ENCODE measurements at places on chromosomes 6 and 20.

DNA sequence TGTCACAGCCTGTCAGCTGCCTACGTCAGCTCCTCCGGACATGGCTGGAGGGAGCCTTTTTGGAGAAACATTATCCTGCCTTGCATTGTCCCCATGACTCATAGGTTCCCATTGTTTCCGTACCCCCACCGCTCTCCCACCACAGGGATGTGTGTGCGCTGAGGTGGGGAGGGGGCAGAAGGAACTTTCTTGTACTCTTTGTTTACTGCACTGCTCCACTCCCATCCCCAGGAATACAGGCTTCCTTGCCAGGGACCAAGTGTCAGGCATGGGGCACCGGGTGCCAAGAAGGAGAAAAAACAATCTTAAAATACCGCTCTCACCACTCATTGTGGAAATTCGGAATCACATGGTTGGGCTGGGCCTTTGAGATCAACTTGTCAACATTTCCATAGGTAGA lies 51.0 kb downstream of the KCNK5 start:
- DNase-seq, result no peak

DNA sequence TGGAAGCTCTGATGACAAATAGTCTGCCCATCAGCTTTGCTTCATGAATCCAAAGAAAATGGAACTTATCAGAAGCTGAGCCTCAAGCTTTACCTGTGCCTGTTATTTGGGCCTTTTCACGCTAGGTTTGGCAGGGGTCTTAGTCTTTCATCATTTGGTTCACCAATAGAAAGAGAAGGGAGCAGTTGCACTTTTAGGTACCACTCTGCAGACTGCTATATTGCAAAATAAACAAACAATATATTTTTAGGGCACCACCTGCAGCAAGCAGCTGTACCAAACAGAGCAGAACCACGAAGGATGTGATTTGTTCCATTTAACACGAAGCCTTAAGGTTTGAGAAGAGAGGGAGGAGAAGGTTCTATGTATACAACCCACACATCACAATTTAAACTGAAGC lies 291.4 kb upstream of the RNF217 start:
- DNase-seq, result no peak

GRCh38 chr6:78614961-78615360 lies 252.4 kb upstream of the IRAK1BP1 start:
- DNase-seq, result no peak

- DNase-seq, result no peak
These were observed 5.5 kb downstream of the ANKEF1 start for GRCh38 chr20:10040070-10040975.

- no peak for DNase-seq
These were observed 6.2 kb upstream of the CITED2 start for GRCh38 chr6:139380611-139381010.

DNA sequence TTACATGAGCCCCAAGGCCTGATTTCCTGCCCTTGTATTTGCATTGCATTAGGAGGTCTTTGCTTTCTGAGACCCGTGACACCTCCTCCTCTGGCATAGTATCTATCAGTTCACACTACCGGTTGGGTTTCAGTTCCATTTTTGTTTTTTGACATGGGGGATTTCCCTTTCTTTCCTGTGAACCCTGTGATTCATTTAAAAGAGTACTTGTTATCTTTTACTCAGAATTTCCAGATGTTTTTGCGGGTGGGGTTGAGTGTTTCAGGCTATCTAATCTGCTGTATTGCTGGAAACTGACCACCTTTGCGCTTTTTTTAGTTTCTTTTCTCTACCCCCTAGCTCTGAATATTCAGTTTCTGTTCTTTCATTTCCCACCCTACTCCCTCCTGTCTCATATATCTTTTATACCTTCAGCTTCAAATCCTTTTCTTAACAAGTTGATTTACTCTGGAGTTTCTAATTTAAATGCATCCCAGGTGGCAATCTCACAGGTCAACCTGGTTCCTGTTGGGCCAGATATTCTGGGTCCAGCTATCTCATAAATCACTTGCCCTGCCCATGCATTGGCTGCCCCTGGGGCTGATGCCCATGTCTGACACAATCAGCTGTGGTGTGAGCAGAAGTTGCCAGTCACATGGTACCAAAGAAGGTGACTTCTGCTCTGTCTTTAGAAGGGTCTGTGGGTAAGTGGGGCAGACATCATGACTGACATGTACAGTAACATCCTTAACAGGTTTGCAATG lies 14.3 kb upstream of the NCOA3 start:
- no peak for DNase-seq

- DNase-seq, result no peak
These were observed 320.6 kb downstream of the QKI start for GRCh38 chr6:163735076-163735475.

All from psoas muscle (tissue), 8 donors.